Mesenteric fat pad (tissue), 1 donor: ENCODE measurements at places on chromosomes 2 and 18. TPM values are rescaled to one million over a fixed set of nuclear protein-coding genes. Genes with fewer than 3 reads are reported as not detected.

DNA sequence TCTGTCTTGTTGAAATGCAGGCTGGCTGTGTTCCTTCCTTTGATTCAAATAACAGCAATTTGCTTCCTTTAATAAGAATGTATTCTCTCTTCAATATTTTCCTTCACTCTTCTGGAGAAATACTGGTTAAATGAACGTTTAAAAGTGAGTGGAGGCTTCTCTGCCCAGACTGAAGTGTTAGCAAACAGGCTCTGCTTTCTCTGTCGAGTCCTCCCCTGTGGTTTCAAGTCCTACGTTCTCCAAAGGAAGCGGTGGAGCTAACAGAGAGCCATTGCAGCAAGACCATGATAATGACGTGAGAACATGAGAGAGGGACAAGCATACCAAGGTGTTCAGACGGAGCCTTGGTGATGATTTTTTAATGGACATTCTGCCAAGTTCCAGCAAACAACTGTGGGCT, 26.2 kb upstream of the PID1 start:
- no peak for DNase-seq

DNA sequence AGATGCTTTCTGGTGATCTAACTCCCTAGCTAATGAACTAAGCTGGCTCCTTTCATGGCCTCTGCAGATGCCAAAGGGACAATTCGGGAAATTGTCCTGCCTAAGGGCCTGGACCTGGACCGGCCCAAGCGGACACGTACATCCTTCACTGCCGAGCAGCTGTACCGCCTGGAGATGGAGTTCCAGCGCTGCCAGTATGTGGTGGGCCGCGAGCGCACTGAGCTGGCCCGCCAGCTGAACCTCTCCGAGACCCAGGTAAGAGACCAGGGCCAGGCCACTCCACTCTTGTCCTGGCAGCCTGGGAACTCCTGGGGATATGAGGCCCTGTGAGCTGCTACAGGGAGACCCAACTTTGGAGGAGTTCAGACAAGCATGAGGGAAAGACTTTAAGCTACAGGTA, 14.7 kb upstream of the ATP6V1B1 start:
- DNase-seq: peak; percentile 75

DNA sequence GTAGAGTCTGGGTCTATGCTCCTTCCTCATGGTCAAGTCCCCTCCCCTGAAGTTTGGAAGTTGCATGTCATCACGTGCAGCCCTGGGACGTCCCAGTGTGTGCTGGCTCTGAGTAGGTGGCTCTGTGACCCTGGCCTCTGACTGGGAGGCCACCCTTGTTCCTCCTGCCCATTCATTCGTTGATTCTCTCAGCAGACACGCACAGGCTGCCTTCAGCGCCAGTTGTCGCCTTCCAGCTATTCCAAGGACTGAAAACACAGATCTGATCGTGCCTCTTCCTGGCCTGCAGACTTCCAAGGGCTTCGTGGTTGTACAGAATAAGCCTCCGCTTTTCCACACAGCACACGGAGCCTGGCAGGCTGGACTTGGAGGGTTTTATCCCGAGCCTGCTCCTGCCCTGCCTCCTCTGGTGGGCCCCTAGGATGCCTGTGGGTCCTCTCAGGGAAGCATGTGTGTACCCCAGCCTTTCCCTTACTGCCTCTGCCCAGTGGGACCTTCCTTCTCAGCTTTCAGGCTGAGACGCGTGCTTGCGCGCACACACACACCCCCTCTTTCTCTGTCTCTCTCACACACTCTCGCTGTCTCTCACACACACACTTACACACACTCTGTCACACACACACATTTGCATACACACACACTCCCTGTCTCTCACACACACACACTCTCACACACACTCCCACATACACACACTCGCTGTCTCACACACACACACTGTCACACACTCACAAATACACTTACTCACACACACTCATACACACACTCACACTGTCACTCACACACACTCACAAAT, 17.7 kb downstream of the SH3BP4 start:
- no peak for DNase-seq

GRCh38 chr2:241356871-241357260, 781 bp downstream of the FARP2 start:
- DNase-seq: no peak

GRCh38 chr18:28455971-28456370, 279.0 kb upstream of the CDH2 start:
- no peak for DNase-seq

GRCh38 chr18:23141104-23141999, 6.1 kb downstream of the CABLES1 start:
- DNase-seq: no peak

GRCh38 chr2:222289278-222290160, 9.3 kb downstream of the PAX3 start:
- no peak for DNase-seq

DNA sequence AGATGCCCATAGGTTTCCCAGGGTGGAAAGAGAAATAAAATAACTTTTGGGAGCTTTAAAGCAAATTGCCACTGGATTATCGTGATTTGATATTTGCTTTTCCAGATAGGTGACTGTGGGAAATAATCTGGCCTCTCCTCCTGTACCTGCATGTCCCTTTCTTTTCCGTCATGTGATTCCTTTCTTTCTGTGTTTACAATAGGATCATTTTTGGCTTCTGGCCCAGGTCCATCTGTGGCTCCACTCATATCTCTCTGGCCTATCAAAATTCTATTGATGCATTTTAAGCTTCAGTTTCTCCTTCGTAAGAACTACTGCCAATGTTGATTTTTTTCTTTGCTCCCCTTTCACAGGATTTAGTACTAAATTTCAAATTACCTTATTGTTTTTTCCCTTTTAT, 153.6 kb downstream of the CCDC85A start:
- no peak for DNase-seq

DNA sequence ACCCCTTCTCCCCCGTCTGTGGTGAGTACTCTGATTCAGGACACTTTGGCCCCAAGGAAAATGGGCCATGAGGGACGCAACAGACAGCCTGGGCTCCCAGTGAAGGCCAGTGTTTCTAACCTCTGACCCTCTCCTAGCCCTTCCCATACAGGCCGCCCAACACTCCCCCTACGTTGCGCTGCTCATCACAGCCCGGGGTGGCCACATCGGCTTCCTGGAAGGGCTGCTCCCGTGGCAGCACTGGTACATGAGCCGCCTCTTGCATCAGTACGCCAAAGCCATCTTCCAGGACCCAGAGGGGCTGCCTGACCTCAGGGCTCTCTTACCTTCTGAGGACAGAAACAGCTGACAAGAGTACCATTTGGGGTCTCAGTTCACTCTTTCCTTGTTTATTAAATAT, 4.0 kb downstream of the PREB start:
- DNase-seq: no peak

- DNase-seq: no peak
These were observed 129.2 kb upstream of the MEIS1 start for GRCh38 chr2:66305718-66306117.

- DNase-seq: no peak
These were observed at the start of gene HRH4 for GRCh38 chr18:24460388-24460787. Gene HRH4 (plus strand): TSS chr18:24460637. CDS start chr18:24460729, 92 bp downstream.

- DNase-seq: no peak
These were observed 46.2 kb upstream of the ACMSD start for GRCh38 chr2:134792186-134792585.

DNA sequence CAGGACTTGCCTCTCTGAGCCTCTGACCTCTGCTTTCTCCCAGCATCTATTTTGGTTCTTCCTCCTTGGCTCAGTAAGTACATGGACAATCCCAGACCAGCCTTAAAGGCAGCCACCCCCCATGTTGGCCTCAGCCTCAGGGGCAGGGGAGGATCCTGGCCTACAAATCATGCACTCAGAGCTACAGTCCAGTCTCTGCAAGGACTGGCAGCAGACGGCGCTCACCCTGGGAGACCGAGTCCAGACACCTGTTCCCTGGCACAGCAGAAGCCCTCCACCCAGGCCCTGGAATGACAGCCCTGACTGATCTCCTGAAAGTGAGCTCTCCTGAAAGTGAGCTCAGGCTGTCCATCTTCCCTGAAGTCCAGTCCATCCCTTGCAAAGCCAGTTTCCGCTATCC, 25.7 kb upstream of the PTPN4 start:
- peak; percentile 76 for DNase-seq

GRCh38 chr2:240200230-240201051, 60.0 kb upstream of the OTOS start:
- DNase-seq: peak; percentile 68

- no peak for DNase-seq
These were observed 79.6 kb downstream of the MIB1 start for GRCh38 chr18:21820033-21820810.

GRCh38 chr2:178128836-178129630, 16.8 kb downstream of the RBM45 start:
- DNase-seq: no peak

- no peak for DNase-seq
These were observed 51.2 kb upstream of the PXDN start for GRCh38 chr2:1795261-1796231.

- DNase-seq: no peak
These were observed 64.0 kb downstream of the NGEF start for GRCh38 chr2:232949016-232949415.

DNA sequence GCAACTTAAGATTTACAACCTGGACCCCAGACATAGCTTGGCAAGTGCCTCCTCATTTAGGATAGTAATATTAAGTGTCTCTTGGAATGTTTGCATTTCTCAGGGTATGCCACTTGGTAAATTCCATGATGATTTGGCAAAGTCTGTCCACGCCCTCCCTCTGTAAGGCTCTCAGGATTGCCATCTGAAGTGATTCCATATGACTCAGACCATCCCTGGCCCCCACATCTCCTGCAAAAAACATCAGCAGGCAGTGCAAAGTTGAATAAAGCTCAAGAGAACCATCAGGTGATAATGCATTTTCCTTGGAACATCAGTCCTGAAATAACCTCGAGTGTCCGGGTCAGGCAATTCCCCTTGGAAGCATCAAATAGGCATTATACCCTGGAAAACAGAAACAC, 27.1 kb upstream of the PIEZO2 start:
- DNase-seq: no peak

STAM2 gene
- 31.4 TPM for total RNA-seq

SERPINB4 gene
- not detected for total RNA-seq

CCDC121 gene
- total RNA-seq: 2.2 TPM

LOXL3 gene
- total RNA-seq: 8.2 TPM

DNER gene
- total RNA-seq: 1.3 TPM

PDE1A gene
- total RNA-seq: 7.1 TPM

COL4A3 gene
- total RNA-seq: 0.67 TPM

GRHL1 gene
- total RNA-seq: 18.0 TPM

SLC9A2 gene
- not detected for total RNA-seq

CABYR gene
- total RNA-seq: 3.1 TPM

TFCP2L1 gene
- total RNA-seq: 3.1 TPM

PIEZO2 gene
- total RNA-seq: 3.1 TPM

RUFY4 gene
- 0.42 TPM for total RNA-seq
